ENCODE measurements at places on chromosomes 16 and 17. TPM values are rescaled to one million over a fixed set of nuclear protein-coding genes. Genes with fewer than 3 reads are reported as not detected.

Gene KRTAP3-1
- not detected for total RNA-seq

Gene ARL5C
- not detected for total RNA-seq

Gene ZNF205
- 10.7 TPM for total RNA-seq

Gene ELMO3
- 0.36 TPM for total RNA-seq

Gene TPSAB1
- total RNA-seq = not detected

Gene ARSG
- total RNA-seq = 1.8 TPM

Gene PDILT
- total RNA-seq = 0.18 TPM

Gene NUP85
- 19.1 TPM for total RNA-seq

Gene PPP1R1B
- total RNA-seq = 3.4 TPM

Data from cardiac atrium fibroblast (primary cell).